Activated CD8-positive, alpha-beta T cell treated with anti-CD3 and anti-CD28 coated beads, Interleukin-2, amount 10 ng/mL, durations not matched to agents 7 days and 5 days (primary cell): ENCODE measurements at places on chromosomes 4 and X. TPM values are rescaled to one million over a fixed set of nuclear protein-coding genes. Genes with fewer than 3 reads are reported as not detected.

DNA sequence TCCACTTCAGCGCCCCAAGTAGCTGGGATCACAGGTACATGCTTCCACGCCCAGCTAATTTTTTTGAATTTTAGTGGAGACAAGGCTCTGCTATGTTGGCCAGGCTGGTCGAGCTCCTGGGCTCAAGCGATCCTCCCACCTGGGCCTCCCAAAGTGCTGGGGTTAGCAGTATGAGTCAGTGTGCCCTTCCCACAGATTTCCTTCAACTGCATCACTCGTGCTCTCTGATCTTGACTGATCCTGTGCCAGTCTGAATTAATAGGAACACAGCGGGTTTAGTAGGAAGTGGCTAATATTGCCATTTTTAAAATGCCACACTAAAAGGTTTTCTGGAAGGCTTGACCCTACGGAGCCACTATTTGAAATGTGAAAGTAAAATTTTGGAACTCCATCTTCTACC is 4.3 kb upstream of the SHROOM2 start:
- H3K4me1 ChIP-seq = no peaks in the 10 kb centered on the region
- DNase-seq = no peak
- H3K27me3 ChIP-seq = peaks cover 17% of the 10 kb centered on the region
- H3K27ac ChIP-seq = no peak overlapping the region

DNA sequence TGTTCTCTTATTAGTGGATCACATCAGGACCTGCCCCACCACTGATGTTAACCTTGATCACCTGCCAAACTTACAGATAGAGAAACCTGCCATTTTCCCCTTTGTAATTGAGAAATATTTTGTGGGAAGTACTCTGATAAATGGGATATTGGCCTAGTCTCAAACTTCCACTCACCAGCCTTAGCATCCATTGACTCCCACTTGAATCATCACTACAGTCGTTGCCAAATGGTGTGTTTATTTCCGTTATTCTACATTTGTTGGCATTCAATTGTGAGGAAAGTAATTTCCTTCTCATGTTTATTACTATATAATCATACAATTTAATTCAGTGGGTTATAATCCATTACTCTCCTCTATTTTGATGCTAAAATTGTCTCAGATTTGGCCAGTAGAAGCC is 156.4 kb upstream of the CXCL13 start:
- H3K4me3 ChIP-seq = no peak overlapping the region
- no peaks in the 10 kb centered on the region for H3K4me1 ChIP-seq
- H3K36me3 ChIP-seq = no peaks in the 10 kb centered on the region

DNA sequence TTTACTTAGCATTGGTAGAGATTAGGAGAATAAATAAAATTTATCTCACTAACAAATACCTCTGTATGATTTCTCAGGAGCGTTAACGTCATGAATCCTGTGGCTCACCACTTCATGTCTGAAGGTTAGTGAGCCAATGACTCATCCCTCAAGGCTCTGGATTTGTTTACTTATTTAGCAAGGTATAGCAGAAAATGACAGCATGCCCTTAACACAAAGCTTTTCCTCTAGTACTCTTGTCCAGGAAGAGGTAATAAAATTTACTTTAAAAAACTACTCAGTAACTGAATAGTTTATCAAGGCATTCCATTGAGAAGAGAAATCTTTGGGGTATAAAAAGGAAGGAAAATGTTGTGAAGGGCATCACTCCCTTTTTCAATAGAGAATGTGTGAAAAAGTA is 823.8 kb downstream of the CCSER1 start:
- no peak overlapping the region for H3K4me3 ChIP-seq
- H3K4me1 ChIP-seq = no peaks in the 10 kb centered on the region
- no peak overlapping the region for H3K27ac ChIP-seq
- no peak for DNase-seq

DNA sequence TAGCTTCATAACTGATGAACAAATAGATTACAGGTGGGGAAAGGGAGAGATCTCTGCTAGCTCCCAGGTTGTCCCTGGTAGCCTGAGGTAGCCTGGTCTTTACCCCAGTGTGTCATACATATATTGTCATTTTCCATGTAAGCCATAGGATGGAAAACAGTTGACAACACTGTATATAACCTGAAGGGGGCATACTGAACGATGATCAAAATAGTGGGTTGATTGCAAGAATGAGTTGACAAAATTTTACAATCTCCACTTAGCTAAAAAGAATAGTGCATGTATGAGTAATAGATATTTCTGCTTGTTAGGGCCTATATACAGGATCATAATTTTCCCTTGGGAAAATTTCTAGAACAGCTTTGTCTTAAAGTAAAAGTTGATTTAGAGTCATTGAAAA is 304.1 kb upstream of the HAND2 start:
- H3K36me3 ChIP-seq = no peaks in the 10 kb centered on the region
- H3K27me3 ChIP-seq = no peaks in the 10 kb centered on the region
- no peak for DNase-seq
- no peak overlapping the region for H3K4me3 ChIP-seq
- H3K4me1 ChIP-seq = no peaks in the 10 kb centered on the region
- H3K27ac ChIP-seq = no peak overlapping the region

- no peaks in the 10 kb centered on the region for H3K36me3 ChIP-seq
- H3K27ac ChIP-seq = no peak overlapping the region
- no peaks in the 10 kb centered on the region for H3K4me1 ChIP-seq
These were observed 22.9 kb upstream of the FAT1 start for GRCh38 chr4:186746581-186746980.

GRCh38 chr4:188043154-188043553 is 47.6 kb downstream of the ZFP42 start:
- H3K36me3 ChIP-seq = no peaks in the 10 kb centered on the region
- DNase-seq = no peak
- no peak overlapping the region for H3K4me3 ChIP-seq
- H3K4me1 ChIP-seq = no peaks in the 10 kb centered on the region

- no peak overlapping the region for H3K4me3 ChIP-seq
- H3K27me3 ChIP-seq = no peaks in the 10 kb centered on the region
- no peak for DNase-seq
- H3K4me1 ChIP-seq = no peaks in the 10 kb centered on the region
- no peak overlapping the region for H3K27ac ChIP-seq
- no peaks in the 10 kb centered on the region for H3K36me3 ChIP-seq
These were observed 20.9 kb downstream of the FGF13 start for GRCh38 chrX:138690591-138690990.

DNA sequence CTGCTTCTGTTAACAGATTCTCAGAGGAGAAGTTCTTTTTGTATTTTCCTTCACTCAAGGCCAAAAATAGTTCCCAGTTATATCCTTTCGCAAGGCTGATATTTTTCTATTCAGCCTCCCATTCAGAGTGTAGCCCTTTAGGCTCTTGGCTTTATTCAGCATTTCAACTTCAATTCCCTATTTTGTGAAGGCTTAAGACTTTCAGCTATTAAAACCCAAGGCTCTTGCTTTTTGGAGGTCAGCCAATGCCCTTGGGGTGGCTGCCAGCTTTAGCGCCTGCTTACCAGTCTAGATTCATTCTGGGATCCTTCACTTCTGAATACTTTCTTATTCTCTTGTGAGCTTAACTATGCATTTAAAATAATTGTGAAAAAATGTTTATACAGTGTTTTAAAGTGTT is 57.3 kb upstream of the ADGRA3 start:
- no peak for DNase-seq
- H3K4me3 ChIP-seq = no peak overlapping the region
- H3K4me1 ChIP-seq = no peaks in the 10 kb centered on the region
- no peaks in the 10 kb centered on the region for H3K27me3 ChIP-seq

- DNase-seq = no peak
- no peaks in the 10 kb centered on the region for H3K36me3 ChIP-seq
- H3K27me3 ChIP-seq = no peaks in the 10 kb centered on the region
- no peak overlapping the region for H3K27ac ChIP-seq
- H3K4me1 ChIP-seq = peaks cover 3% of the 10 kb centered on the region
These were observed 23.1 kb upstream of the CAMK2D start for GRCh38 chr4:113784497-113785250.

- DNase-seq = no peak
- H3K27ac ChIP-seq = no peak overlapping the region
- peaks cover under 1% of the 10 kb centered on the region for H3K4me1 ChIP-seq
- H3K4me3 ChIP-seq = no peak overlapping the region
These were observed 73.3 kb downstream of the PSAPL1 start for GRCh38 chr4:7361280-7361895.

DNA sequence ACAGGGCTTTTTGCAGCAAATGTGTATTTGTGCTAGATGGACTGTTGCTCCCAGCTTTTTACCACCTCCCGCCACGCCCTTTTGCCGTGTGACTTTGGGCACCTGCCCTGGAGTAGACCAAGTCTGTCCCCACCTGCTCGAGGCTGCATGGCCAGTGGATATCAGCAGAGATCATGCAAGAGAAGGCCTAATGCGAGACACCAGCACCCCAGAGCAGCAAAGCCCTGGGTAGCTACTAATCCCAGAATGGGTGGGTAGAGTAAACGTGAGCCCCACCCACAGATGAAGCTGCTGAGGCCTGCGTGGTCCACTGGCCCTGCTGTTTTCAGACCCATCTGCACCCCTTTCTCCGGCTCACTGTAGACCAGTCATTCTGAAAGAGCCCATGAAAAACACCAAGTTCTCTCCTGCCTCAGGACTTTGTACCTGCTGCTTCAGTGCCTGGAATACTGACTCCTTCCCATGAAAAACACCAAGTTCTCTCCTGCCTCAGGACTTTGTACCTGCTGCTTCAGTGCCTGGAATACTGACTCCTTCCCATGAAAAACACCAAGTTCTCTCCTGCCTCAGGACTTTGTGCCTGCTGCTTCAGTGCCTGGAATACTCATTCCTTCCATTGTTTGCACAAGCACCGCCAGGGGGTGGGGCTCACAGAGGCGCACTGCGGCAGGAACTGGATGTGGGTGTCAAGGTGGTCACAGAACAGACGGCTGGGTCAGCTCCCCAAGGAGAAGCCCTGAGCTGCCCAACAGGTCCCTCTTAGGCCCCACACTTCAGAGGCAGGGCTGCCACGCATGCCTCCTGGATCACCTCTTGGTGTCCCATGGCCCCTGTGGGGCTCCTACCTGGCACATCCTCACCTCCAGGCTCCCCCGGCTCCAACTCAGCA is 5.1 kb upstream of the TNIP2 start:
- no peaks in the 10 kb centered on the region for H3K27me3 ChIP-seq
- peak overlapping the region; percentile 52 for H3K27ac ChIP-seq
- DNase-seq = peak; percentile 57

- H3K36me3 ChIP-seq = no peaks in the 10 kb centered on the region
- H3K27ac ChIP-seq = no peak overlapping the region
- H3K4me1 ChIP-seq = no peaks in the 10 kb centered on the region
- no peak for DNase-seq
- no peaks in the 10 kb centered on the region for H3K27me3 ChIP-seq
- no peak overlapping the region for H3K4me3 ChIP-seq
These were observed 1538.2 kb downstream of the TECRL start for GRCh38 chr4:62871078-62871477.

DNA sequence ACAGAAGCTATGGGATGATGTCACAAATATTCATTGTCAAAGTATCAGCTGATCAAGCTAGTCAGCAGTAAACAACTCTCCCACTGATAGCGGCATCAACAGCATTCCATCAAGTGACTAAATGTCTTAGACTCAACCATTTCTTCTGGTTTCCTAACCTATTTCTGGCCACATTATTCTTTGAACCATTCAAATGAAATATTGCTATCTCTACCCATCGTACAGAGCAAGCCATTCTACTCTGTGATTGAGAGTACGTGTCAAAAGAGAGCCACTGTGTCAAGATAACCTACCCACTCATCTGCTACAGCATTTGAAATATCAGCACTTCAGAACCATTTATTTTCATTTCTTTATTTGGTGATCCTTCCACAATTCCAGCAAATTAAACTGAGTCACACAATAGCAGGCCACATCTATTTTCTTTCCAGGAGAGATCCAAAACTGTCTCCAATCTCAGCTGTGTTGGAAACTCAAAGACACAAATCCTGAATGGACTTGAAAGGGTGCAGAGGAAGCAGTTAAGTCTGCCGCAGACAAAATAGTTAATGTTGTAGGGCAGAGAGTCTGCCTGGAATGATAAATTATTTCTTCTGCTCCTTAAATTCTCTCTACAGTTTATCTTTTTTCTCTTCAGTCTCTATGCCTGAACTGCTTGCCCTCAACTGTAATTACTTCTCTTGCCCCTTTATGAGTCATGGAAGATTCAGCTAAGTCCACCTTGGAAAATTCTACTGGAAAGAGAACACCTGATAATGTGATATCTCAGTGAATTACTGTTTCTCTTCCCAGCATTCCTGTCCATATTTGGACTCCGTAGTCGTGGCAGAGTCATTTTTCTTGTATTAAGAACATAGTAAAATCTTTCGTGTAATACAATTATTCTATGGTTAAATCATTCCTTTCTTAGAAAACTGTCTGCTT is 364.8 kb downstream of the PDGFC start:
- no peaks in the 10 kb centered on the region for H3K4me1 ChIP-seq
- H3K27me3 ChIP-seq = no peaks in the 10 kb centered on the region
- DNase-seq = no peak
- H3K27ac ChIP-seq = no peak overlapping the region

The MBNL3 gene
- total RNA-seq = 30.0 TPM

The APLN gene
- 2.7 TPM for total RNA-seq

The EGFL6 gene
- total RNA-seq = 15.6 TPM
